COLO829 (cell line): ENCODE measurements at places on chromosomes 2 and 18.

- no peak for DNase-seq
Measured at GRCh38 chr18:76715012-76715610, 107.2 kb upstream of the ZNF236 start.

GRCh38 chr2:75076088-75076487 lies 117.6 kb downstream of the POLE4 start:
- no peak for DNase-seq

DNA sequence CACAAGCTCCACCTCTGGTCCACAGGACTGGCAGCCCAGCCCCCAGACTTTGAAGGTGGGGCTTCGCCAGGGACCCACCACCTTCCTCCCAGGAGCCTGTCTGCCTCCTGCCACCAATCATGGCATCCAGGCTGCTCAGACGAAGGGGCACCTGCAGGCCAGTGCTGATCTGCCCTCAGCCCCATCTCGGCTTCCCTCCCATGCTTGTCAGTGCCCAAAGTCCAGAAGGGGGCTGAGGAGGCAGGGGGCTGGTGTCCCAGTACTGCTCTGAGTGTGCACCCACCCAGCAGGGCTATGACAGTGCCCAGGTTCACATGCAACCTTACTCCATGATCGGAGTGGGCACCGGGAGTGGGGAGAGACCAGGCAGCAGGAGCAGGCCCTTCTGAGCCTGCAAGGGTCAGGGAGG lies 25.3 kb upstream of the RUFY4 start:
- DNase-seq, result no peak

GRCh38 chr2:95760806-95761525 lies 169.2 kb downstream of the TRIM43 start:
- DNase-seq, result peak; percentile 23

GRCh38 chr2:96163768-96164429 lies 18.7 kb upstream of the DUSP2 start:
- no peak for DNase-seq

DNA sequence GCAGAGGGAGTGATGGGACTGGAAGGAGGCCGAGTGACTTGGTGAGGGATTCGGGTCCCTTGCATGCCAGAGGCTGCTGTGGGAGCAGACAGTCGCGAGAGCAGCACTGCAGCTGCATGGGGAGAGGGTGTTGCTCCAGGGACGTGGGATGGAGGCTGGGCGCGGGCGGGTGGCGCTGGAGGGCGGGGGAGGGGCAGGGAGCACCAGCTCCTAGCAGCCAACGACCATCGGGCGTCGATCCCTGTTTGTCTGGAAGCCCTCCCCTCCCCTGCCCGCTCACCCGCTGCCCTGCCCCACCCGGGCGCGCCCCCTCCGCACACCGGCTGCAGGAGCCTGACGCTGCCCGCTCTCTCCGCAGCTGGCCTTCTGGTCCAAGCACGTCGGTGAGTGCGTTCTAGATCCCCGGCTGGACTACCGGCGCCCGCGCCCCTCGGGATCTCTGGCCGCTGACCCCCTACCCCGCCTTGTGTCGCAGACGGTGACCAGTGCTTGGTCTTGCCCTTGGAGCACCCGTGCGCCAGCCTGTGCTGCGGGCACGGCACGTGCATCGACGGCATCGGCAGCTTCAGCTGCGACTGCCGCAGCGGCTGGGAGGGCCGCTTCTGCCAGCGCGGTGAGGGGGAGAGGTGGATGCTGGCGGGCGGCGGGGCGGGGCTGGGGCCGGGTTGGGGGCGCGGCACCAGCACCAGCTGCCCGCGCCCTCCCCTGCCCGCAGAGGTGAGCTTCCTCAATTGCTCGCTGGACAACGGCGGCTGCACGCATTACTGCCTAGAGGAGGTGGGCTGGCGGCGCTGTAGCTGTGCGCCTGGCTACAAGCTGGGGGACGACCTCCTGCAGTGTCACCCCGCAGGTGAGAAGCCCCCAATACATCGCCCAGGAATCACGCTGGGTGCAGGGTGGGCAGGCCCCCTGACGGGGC lies 4.6 kb downstream of the PROC start:
- no peak for DNase-seq
